CD14-positive monocyte (primary cell): ENCODE measurements at places on chromosomes 16 and 17. TPM values are rescaled to one million over a fixed set of nuclear protein-coding genes. Genes with fewer than 3 reads are reported as not detected.

TMEM235 gene
- not detected in 2 replicates for polyA plus RNA-seq

- DNase-seq = no peak
Observed at GRCh38 chr16:68617734-68618133, 27.4 kb upstream of the CDH3 start.

- DNase-seq = no peak
Observed at GRCh38 chr17:66527335-66527734, 224.9 kb downstream of the PRKCA start.

RHBDL1 gene
- polyA plus RNA-seq = 1.3 and 1.6 TPM in 2 replicates

GRCh38 chr17:62790564-62790986 is 17.5 kb downstream of the MARCHF10 start:
- no peak for DNase-seq
